ENCODE measurements at places on chromosomes 5 and 9.

- no peak for DNase-seq
Observed at GRCh38 chr9:70641631-70642030, 227.2 kb upstream of the KLF9 start.

- DNase-seq: no peak
Observed at GRCh38 chr9:73170185-73170957, 18.7 kb downstream of the ANXA1 start.

GRCh38 chr9:2024888-2025782, 10.0 kb downstream of the SMARCA2 start:
- DNase-seq: no peak

- no peak for DNase-seq
Observed at GRCh38 chr9:92385477-92385876, 18.9 kb downstream of the OGN start.

GRCh38 chr5:148794275-148794674, 32.1 kb upstream of the ADRB2 start:
- DNase-seq: no peak

DNA sequence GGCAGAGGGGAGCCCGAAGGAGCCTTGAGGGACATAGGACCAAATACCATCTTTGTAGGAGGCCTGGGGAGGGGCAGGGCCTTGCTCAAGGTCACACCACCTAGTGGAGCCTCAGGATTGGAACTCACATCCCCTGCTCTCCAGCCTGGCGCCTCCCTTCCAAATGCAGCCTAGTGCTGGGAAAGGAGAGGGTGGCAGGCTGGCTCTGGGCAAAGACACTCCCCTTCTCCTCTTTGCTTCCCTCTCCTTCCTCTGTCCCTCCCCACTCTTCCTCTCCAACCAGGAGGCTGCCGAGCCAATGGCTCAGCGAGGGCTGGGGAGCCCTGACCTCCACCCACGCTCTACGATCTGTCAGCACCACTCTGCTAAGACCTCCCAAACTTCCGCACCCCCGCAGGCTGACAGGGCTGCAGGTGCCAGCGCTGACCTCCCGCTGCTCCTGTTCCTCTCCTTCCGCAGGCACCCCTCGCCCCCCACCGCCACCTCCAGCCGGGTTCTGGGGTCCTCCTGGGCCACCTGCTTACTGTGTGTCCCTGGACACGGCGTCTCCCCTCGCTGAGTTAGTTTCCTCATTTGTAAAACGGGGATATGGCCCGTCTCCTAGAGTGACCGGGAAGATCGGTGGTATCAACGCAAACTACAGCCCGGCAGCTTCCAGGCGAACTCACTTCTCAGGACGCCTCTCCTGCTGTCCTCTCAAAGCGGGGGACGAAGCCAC, 52.9 kb downstream of the C9orf50 start:
- DNase-seq: no peak

DNA sequence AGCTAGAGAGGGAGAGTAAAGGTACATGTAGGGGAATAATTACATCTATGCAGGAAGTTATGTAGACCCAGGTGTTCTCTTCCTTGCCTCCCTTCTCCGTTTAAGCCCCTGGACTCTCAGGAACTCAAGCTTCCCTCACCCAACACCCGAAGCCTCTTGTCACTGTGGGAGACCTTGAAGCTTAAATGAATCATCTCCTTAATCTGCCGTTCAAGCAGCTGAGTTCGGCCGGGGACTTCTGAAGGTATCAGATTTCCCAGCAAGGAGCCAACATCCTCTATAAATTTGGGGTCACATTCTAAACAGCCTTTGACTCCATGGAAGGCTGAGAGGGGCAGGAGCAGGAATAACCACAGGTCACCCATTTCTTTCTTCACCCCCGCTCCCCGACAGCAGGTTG, 412 bp downstream of the IZUMO3 start:
- no peak for DNase-seq

DNA sequence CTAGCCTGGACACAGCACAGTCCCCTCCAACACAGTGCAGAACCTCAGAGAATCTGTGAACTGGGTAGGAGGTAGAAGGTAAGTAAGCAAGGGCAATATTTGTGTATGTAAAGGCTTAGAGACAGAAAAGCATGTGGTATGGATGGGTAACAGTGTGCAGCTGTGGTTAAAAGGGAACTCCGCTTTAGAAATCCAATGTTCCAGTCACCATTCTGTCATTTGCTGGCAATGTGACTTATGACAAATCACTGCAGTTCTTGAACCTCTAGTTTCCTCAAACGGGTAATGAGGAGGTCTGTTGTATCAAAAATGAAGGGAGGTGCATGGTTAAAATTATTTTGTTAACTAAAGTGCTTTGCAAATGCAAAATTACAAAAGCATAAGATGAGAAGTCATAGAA, 125.5 kb upstream of the IFNE start:
- DNase-seq: no peak

- DNase-seq: no peak
Observed at GRCh38 chr9:137710704-137711103, 91.9 kb downstream of the EHMT1 start.

GRCh38 chr5:68365889-68366288, 150.3 kb downstream of the PIK3R1 start:
- DNase-seq: no peak

DNA sequence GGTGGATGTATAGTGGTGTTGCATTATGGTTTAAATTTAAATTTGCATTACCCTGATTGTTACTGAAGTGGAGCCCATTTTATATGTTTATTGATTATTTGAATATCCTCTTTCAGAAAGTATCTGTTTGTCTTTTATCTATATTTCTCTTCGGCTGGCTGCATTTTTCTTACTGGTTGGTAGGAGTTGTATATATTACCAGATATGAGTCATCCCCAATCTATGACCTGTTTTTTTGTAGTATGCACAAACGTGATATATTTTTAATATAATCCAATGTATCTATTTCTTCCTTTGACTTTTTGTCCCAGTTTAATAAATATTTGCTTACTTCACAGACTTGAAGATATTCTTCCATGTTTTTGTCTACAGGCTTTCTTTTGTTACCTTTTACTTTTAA, 29.3 kb upstream of the CAMK4 start:
- no peak for DNase-seq

DNA sequence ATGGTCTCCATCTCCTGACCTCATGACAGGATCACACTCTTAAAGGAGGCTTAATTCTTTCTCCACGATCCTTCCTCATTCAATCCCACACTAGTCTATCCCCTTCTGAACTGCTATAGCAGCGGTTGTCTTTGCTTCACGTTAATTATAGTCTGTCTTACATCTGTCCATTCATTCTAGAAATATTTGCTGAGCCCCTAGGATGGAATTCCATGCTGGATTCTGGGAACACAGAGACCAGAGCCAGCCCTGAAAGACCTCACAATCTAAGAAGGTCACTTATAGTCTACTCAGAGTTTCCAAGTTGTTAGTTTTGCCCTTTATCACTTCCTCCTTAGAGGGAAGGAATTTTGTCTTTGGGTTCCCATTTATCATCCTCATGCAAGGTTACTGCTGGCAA, 193.5 kb downstream of the GAS1 start:
- DNase-seq: no peak

DNA sequence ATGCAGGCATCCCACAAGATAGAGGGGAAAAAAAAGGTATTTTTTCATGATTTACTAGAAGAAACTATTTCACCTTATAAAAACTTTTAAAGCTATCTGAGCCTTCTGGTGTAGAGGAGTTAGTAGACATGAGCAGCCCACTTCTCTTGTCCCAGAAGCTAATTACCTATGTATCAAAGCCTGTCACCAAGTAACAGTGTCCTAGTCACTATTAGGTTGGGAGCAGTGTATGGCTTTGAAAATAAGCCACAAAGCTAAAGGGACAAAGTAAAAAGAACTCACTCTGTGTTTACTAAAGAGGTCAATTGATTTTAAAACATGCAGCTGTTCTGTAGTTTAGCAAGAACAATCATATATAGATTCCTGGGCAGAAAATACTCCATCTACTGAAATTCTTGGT, 1286.1 kb downstream of the PTPRD start:
- DNase-seq: no peak

GRCh38 chr5:51131266-51131665, 252.0 kb upstream of the ISL1 start:
- DNase-seq: no peak

- no peak for DNase-seq
Observed at GRCh38 chr9:97534961-97535594, 33.6 kb downstream of the TMOD1 start.

DNA sequence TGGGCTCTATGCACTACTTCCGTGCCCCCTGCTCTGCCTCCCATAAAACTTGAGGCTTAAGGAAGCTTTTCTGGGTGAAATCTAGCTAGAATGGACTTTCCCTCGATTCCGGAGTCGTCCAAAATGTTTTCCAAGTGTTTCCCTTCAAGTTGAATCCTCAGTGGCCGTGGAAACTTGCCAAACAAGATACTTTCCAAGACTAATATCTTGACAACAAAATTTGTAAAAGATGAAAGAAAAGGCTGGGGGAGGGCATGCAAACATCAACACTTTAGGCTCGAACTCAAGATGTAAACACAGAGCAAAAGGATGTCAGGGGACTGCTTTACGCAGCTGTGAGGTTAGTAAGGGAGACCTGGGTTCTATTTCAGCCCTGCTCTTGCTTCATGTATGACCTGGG, 482.8 kb upstream of the KLF4 start:
- no peak for DNase-seq

DNA sequence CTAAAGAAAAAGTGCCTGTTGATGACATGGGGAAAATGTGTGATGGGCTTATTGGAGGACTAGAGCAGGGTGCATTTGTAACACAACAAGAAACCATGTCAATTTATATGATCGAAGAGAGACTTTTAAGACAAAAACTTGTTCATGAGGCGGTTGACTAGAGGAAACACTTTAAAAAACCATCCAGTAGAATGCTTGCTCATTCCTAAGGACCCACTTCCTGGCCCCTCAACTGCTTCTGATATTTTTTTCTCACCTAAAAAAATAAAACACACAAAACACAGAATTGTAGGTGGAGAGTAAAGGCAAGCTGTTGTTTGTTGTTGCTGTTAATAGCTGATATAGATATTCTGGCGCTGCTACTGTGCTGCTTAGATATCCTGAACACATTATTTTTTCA, 50.6 kb downstream of the SPIN1 start:
- DNase-seq: no peak

DNA sequence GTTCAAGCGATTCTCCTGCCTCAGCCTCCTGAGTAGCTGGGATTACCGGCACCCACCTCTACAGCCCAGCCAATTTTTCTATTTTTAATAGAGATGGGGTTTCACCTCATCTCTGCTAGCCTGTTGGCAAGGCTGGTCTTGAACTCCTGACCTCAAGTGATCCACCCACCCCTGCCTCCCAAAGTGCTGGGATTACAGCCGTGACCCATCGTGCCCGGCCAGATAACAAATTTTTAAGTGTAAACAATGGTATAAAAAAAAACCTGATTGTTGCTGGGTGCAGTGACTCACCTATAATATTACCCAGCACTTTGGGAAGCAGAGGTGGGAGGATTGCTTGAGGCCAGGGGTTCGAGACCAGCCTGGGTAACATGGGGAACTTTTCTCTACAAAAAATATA, 28.0 kb upstream of the N4BP3 start:
- DNase-seq: no peak

GRCh38 chr5:36854402-36855140, 22.0 kb upstream of the NIPBL start:
- no peak for DNase-seq

- DNase-seq: no peak
Observed at GRCh38 chr5:73624888-73625287, 1.1 kb upstream of the ARHGEF28 start.

DNA sequence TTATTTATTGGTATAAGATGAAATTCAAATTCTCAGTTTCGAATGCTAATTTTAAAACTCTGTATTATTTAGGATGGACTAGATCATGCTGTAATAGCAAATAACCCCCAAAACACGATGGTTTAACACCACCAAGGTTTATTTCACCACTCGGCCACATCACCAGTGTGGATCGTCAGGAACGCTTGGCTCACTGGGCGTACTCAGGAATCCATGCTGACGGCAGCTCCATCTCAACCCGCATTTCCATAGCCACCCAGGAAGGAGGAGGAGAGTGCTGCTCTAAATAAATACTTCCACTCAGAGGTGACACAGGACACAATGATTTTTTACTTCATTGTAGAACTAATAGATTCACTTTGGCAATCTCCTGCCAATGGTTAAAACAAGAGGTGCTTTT, 347.4 kb downstream of the SH3GL2 start:
- DNase-seq: no peak

DNA sequence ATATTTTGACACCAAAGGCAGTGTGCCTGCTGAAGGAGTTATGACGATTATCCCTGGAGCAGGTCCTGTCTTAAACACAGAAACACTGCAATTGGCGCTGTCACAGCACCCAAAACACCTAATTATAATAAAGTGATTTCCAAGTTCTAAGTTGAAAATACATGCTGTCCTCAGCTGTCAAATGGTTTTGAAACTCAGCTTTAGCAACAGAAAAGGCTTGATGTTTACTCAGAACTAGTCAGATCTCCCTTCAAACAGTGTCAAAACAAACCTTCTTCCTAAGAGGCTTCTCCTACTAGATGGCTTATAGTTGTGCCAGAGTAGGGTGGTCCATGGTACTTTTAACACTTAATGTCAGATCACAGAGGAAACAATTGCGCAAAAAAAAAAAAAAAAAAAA, 87.2 kb upstream of the IRX1 start:
- DNase-seq: no peak

- DNase-seq: no peak
Observed at GRCh38 chr5:67774267-67774552, 441.3 kb upstream of the PIK3R1 start.

DNA sequence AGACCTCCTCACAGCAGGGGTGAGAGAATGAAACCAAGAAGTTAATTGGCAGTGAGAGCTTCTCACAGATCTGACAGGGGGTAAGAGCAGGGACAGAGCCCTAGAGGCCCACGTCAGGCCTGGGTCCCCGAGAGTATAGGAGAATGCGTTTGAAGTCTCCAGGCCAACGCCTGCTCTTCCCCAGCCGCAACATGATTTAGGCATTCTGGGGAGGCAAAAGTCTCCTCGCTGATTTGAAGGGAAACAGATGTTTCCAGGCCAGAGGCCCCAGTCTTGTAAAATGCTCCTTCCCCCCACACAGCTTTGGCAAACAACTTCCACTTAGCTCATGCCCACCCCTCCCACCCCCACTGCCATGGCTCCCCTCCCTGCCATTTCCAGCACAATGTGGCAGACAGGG, 239.2 kb upstream of the TRIM32 start:
- no peak for DNase-seq

DNA sequence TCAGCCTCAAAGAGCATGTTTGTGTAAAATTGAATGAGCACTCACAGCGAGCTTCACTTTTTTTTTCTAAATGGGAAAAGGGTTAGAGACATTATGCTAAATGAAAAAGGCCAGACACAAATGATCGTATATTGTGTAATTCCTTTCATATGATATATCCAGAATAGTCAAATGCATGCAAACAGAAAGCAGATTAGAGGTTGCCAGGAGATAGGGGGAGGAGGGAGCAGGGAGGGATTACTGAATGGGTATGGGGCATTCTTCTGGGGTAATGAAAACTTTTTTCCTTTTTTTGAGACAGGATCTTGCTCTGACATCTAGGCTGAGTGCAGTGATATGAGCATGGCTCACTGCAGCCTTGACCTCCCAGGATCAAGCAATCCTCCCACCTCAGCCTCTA, 47.1 kb downstream of the DMAC1 start:
- no peak for DNase-seq

GRCh38 chr9:137462986-137463930, 4.1 kb upstream of the NSMF start:
- peak; percentile 47 for DNase-seq
